ENCODE measurements at places on chromosomes 13 and 19. TPM values are rescaled to one million over a fixed set of nuclear protein-coding genes. Genes with fewer than 3 reads are reported as not detected.

DNA sequence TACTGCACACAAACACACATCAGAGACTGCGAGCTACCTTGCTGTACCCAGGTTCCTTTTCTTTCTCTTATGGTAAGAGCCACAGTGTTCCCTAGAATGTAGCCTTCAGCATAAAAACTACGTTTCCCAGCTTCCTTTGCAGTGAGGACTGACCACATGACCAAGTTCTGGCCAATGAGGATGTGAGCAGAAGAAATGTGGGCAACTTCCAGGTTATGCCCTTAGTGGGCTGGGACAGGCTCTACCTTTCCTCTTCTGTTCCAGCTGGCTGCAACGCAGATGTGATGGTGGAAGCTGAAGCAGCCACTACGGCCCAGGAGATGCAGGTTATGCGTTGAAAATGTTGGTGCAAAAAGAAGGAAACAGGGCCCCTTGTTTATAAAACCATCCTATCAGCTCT is 27.5 kb downstream of the VRK3 start:
- H3K4me1 ChIP-seq = peaks cover 17% of the 10 kb centered on the region
- H3K27ac ChIP-seq = no peak overlapping the region
- no peak for DNase-seq
- no peak overlapping the region for H3K4me3 ChIP-seq

ZNF681 gene
- 1.1 TPM for total RNA-seq

- DNase-seq = no peak
- H3K4me1 ChIP-seq = peaks cover 15% of the 10 kb centered on the region
- H3K4me3 ChIP-seq = no peak overlapping the region
- H3K27ac ChIP-seq = no peak overlapping the region
Measured at GRCh38 chr19:29645491-29645867, 19.8 kb upstream of the PLEKHF1 start.

C13orf46 gene
- total RNA-seq = 2.1 TPM

DNA sequence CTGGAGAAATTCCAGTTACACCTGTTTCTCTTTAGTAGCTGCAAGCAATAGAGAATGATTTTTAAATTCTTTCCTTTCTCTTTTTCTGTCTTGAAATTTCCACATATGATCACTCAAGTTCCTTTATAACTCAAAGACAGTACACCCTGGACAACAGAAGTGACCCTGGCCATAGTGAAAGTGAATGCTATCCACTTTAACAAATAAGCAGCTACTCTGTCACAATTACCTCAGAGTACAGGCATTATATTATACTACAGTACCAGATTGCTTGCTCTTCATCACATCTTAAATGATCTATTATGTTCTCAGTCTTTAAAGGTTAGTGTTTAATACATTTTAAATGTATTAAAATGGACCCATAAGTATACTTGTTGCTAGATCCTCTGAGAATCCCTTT is 136.2 kb downstream of the KLF12 start:
- no peak overlapping the region for H3K27ac ChIP-seq
- peaks cover 8% of the 10 kb centered on the region for H3K4me1 ChIP-seq
- DNase-seq = no peak
- H3K27me3 ChIP-seq = no peaks in the 10 kb centered on the region
- no peak overlapping the region for H3K4me3 ChIP-seq

CEACAM3 gene
- 0.26 TPM for total RNA-seq

DNA sequence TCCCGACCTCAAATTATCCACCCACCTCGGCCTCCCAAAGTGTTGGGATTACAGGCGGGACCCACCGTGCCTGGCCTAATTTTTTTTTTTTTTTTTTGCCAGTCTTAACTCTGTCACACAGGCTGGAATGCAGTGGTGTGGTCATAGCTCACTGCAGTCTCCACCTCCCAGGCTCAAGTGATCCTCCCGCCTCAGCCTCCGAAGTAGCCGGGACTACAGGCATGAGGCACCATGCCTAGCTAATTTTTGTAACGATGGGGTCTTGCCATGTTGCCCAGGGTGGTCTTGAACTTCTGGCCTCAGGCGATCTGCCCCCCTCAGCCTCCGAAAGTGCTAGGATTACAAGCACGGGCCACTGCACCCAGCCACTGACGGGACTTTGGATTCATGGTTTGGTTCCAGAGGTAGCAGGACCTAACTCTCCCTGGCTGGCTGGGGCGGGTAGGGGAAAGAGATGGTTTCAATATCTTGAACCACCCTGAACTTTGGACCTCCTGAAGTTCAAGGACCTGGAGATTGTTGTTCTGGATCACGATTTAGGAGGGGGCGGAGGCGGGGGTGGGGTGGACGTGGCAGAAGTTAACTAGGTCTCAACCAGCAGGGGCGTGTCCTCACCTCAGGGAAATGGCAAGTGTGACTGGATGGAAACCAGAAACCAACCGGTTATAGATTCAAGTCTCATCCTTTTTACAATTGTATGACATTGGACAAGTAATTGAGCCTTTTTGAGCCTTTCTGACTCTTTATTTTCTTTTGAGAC is 40.8 kb downstream of the IER2 start:
- no peak overlapping the region for H3K4me3 ChIP-seq
- H3K4me1 ChIP-seq = no peaks in the 10 kb centered on the region
- H3K27me3 ChIP-seq = no peaks in the 10 kb centered on the region
- DNase-seq = no peak

DNA sequence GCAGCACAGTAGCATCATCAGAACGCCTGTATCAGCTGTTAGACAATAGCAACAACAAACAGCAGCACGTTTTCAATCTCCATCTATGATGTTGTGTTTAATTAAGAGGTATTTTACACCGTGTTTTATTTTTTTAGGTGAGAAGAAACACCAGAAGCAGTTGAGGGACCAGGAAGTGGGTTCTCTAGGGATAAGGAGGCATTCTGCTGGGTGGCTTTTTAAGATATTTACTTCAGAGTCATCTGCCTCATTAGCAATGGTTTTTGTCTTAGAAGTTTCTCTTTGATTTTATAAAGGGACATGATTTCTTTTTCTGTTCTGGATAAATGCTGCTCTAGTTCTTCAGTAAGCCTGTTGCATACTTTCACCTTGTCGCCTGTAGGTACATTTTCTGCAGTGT is 8.2 kb downstream of the CKAP2 start:
- no peaks in the 10 kb centered on the region for H3K4me1 ChIP-seq
- DNase-seq = no peak
- H3K4me3 ChIP-seq = no peak overlapping the region
- H3K27ac ChIP-seq = no peak overlapping the region

ZNF541 gene
- total RNA-seq = 0.19 TPM

DNA sequence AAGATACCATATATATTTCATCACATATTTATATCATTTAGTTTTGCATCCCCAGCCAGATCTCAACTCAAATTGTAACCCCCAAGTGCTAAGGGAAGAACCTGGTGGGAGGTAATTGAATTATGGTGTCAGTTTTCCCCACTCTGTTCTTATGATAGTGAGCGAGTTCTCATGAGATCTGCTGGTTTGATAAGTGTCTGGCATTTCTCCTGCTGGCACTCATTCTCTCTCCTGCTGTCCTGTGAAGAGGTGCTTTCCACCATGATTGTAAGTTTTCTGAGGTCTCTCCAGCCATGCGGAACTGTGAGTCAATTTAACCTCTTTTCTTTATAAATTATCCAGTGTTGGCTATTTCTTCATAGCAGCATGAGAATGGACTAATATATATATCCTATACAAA is 462.5 kb upstream of the SLITRK5 start:
- no peak overlapping the region for H3K27ac ChIP-seq
- H3K36me3 ChIP-seq = no peaks in the 10 kb centered on the region
- H3K27me3 ChIP-seq = no peaks in the 10 kb centered on the region
- no peak overlapping the region for H3K4me3 ChIP-seq
- DNase-seq = no peak

GRCh38 chr13:49497272-49497671 is 1.5 kb downstream of the PHF11 start:
- H3K4me3 ChIP-seq = no peak overlapping the region
- no peaks in the 10 kb centered on the region for H3K27me3 ChIP-seq
- peak overlapping the region; percentile 98 for H3K27ac ChIP-seq
- peaks cover 15% of the 10 kb centered on the region for H3K4me1 ChIP-seq
- peaks cover 1% of the 10 kb centered on the region for H3K36me3 ChIP-seq

DNA sequence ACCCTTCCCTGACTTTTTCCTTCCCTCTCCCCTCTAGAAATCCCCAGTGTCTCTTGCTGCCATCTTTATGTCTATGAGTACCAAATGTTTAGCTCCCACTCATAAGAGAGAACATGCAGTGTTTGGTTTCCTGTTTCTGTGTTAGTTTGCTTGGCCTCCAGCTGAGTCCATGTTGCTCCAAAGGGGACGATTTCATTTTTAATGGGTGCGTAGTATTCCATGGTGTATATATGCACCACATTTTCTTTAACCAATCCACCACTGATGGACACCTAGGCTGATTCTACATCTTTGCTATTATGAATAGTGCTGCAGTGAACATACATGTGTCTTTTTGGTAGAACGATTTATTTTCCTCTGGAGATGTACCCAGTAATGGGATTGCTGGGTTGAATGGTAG is 123.8 kb downstream of the UGGT2 start:
- no peaks in the 10 kb centered on the region for H3K4me1 ChIP-seq
- H3K27ac ChIP-seq = no peak overlapping the region
- no peak overlapping the region for H3K4me3 ChIP-seq
- no peak for DNase-seq

DNA sequence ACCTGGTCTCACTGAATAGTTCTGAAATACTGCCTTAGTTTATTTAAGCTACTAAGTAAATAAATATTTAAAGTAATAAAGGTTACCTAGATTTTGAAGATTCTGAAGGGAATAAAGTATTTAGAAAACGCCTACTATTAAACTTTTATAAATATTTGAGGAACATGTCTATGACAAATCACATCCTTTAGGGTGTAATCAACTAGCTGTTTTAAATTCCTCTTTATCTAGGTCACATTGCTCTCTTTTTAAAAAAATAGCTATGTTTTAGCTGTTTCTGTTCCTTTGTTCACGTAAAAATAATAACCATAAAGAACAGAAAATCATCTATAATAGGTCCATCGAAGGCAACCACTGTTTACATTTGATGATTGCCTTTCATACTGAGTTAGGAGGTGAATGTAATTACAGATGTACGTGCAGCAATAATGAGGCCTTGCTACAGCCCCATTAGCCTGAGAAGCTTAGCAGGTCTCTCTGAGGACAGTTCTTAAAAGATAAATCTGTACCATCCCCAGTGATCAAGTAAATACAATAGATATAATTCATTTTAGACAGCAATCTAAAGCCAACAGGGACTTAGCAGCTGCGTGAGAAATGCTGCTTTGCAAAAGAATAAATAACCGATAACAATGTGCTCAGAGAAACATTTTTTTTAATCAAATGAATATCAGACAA is 449.5 kb downstream of the LIG4 start:
- H3K4me3 ChIP-seq = no peak overlapping the region
- no peak overlapping the region for H3K27ac ChIP-seq
- no peaks in the 10 kb centered on the region for H3K4me1 ChIP-seq

NALCN gene
- total RNA-seq = 0.42 TPM

- DNase-seq = no peak
- H3K27ac ChIP-seq = no peak overlapping the region
- peaks cover 32% of the 10 kb centered on the region for H3K36me3 ChIP-seq
- H3K4me1 ChIP-seq = no peaks in the 10 kb centered on the region
- H3K4me3 ChIP-seq = no peak overlapping the region
Measured at GRCh38 chr13:46006688-46007452, 45.7 kb downstream of the ZC3H13 start.

SLC25A41 gene
- 0.32 TPM for total RNA-seq

GRCh38 chr13:99514801-99515200 is 13.5 kb downstream of the TM9SF2 start:
- DNase-seq = no peak
- H3K4me1 ChIP-seq = peaks cover 27% of the 10 kb centered on the region
- no peaks in the 10 kb centered on the region for H3K27me3 ChIP-seq
